ENCODE measurements at places on chromosomes 3 and 15.

- no peak for DNase-seq
Measured at GRCh38 chr3:136074546-136075170, 109.1 kb downstream of the PPP2R3A start.

DNA sequence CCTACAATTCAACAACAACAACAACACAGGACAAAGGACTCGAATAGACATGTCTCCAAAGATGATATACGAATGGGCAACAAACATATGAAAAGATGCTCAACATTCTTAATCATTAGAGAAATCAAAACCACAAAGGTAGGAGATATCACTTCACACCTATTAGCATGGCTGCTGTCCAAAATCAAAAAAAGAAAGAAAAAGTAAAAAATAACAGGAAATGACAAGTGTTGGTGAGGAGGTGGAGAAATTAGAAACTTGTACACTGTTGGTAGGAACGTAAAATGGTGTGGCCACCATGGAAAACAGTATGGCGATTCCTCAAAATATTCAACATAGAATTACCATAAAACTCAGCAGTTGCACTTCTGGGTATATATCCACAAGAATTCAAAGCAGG lies 312.3 kb upstream of the STT3B start:
- no peak for DNase-seq

GRCh38 chr3:133943031-133943535 lies 47.4 kb upstream of the RAB6B start:
- DNase-seq, result no peak

DNA sequence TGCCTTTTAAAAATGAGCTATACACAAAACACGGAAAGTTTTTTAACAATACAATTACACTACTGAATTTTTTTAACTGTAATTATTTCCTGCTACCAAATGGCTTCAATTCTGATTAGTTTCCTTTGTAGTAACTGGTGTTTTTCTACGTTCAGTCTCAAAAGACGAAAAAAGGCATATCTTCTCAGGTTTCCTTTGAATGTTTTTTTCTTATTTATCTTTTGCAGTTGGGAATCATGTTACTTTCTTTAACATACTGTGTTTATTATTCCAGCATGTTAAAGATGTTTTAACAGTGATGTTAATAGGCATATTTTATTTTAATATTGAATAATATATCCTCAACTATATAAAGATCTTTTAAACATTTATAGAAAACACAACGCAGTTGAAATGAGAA lies 1055.5 kb downstream of the ROBO1 start:
- DNase-seq, result no peak

DNA sequence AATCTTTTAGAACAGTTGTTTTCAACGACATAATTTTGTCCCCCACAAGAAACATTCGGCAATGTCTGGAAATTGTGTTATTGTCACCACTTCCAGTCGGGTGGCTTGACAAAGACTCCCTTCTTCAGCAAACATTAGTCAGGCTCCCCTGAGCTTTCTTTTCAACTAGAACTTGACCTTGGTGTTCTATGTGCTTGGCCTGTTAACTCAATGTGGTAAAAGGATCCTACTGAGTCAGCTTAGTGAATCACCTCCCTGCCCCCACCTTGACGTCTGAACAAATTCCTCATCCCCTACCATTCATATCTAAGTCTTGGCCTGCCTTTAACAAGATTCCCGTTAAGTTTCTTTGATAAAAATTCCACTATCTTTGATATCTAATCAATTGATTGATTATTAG lies 465.0 kb upstream of the ROBO1 start:
- DNase-seq, result no peak

- DNase-seq, result no peak
Measured at GRCh38 chr3:47852604-47853602, 50.0 kb downstream of the DHX30 start.

GRCh38 chr3:150069633-150070032 lies 98.9 kb upstream of the PFN2 start:
- no peak for DNase-seq

- DNase-seq, result no peak
Measured at GRCh38 chr3:16362770-16363169, 97.8 kb downstream of the OXNAD1 start.

DNA sequence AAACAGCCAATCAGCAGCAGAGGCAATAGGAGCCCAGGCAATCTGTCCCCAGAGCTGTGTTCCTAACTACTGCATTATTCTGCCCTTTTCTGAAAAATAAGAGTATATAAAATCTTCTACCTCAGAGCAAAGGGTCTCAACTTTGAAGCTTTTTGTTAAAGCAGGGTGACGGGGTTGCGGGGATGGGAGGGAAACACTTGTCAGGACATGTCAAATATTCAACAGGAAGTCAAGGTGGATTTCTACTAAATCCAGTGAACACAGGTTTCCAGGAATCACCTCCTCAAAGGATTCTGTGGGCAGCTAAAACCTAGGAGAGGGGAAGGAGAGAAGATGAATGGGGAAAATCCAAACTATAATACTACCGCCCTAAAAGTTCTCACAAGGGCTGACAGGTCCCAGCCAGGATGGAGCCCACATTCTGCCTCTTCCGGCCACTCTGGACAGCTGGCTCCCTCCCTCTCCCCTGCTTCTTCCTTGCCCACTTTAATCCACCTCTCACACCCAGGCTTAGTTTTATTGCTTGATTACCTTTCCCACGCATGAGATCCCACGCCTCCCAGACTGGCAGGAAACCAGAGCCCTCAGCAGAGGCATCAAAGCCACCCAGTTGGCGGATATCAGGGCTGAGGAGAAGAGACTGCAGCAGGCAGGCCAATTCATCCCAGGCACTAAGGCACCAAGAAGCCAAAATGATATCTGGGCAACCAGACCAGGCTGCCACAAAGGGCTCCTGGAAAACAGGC lies 77.2 kb downstream of the OSBPL10 start:
- peak; percentile 63 for DNase-seq

- no peak for DNase-seq
Measured at GRCh38 chr3:100125161-100125938, 11.0 kb upstream of the FILIP1L start.

- no peak for DNase-seq
Measured at GRCh38 chr3:6155650-6156338, 705.1 kb upstream of the GRM7 start.

- no peak for DNase-seq
Measured at GRCh38 chr3:111051354-111051753, 20.3 kb upstream of the NECTIN3 start.

GRCh38 chr15:60949039-60949977 lies 279.8 kb downstream of the RORA start:
- DNase-seq, result no peak

GRCh38 chr15:78429477-78429876 lies 8.5 kb upstream of the IREB2 start:
- no peak for DNase-seq

- no peak for DNase-seq
Measured at GRCh38 chr3:170511371-170511770, 74.5 kb downstream of the SLC7A14 start.

GRCh38 chr3:31004025-31004678 lies 109.7 kb upstream of the GADL1 start:
- no peak for DNase-seq

GRCh38 chr3:14652-15051 lies 181.9 kb upstream of the CHL1 start:
- DNase-seq, result no peak

GRCh38 chr3:175659670-175660350 lies 800.7 kb downstream of the NAALADL2 start:
- no peak for DNase-seq

DNA sequence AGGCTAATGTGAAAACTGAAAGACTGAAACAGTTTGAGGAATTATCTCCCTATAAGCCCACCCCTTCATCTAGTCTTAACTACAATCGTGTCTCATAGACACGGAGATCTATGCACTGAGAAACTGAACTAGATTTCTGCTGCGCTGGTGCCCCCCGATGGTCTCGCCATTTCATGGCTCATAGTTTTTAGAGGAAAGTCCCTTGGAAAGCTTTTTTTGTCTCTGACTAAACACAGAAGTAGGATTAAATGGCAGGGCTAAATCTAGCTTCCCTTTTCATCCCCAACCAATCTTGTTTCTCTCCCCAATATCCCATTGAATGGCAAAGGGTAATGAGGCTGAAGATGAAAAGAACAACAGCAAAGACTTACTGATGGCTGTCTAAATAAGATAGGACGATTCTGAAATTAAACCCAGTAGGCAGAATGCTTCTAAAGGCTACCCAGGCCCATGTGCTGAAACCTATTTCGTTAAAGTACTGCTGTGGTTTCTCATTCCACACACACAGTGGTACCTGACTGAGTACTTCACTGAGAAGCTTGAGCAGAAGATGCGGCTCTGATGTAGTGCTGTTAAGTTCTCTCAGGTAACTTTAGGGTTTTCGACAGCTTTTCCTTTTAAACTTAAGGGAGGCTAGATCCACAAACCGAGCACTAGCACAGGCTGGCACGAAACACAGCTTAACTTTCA lies 142.7 kb downstream of the GADL1 start:
- DNase-seq, result peak; percentile 83

- peak; percentile 74 for DNase-seq
Measured at GRCh38 chr3:172520301-172520831, 2.9 kb downstream of the TNFSF10 start.

DNA sequence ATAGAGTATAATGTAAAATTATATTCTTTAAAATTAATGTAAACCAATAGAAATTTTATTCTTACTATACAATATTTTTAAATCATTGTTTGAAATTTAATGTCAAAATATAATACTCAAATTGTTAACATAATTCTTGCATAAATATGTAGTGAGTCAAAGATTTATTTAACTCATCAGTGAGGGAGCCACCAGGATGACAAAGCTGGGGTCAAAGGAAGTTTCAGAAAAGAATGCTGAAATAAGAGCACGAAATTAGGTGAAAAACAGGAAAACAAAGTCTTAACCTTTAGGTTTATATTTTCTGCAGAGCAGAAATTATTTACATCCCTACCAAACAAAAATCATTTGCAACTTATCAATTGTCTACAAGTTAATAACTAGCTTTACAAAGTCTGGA lies 74.1 kb downstream of the DIPK2A start:
- DNase-seq, result no peak

GRCh38 chr3:14307656-14308302 lies 94.6 kb upstream of the SLC6A6 start:
- DNase-seq, result no peak

DNA sequence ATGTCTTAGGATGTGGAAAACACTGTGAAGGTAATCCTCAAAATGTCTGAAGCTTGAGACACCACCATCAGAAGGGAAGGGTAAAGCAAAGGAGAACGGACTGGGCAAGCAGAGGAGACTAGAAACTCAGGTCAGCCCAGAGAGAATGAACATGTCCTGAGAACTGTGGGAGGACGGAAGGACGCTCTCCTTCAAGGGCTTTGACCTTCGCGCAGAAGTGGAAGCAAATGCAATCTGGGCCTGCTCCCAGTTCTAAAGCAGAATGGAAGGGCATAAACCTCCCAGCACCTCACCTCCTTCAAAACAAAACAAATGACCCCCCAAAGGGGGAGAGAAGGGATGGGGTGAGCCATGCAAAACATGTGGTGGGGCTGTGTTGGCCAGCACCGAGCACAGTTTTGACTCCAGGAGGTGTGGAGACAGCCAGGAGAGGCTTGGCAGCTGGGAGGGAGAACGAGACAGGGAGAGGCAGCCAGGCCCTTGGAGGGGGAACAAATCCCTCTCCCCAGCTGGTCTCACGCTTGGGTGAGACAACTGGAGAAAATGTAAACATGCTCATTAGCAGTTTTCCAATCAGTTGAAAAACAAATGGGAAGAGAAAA lies 222.4 kb upstream of the WNT5A start:
- DNase-seq, result no peak

DNA sequence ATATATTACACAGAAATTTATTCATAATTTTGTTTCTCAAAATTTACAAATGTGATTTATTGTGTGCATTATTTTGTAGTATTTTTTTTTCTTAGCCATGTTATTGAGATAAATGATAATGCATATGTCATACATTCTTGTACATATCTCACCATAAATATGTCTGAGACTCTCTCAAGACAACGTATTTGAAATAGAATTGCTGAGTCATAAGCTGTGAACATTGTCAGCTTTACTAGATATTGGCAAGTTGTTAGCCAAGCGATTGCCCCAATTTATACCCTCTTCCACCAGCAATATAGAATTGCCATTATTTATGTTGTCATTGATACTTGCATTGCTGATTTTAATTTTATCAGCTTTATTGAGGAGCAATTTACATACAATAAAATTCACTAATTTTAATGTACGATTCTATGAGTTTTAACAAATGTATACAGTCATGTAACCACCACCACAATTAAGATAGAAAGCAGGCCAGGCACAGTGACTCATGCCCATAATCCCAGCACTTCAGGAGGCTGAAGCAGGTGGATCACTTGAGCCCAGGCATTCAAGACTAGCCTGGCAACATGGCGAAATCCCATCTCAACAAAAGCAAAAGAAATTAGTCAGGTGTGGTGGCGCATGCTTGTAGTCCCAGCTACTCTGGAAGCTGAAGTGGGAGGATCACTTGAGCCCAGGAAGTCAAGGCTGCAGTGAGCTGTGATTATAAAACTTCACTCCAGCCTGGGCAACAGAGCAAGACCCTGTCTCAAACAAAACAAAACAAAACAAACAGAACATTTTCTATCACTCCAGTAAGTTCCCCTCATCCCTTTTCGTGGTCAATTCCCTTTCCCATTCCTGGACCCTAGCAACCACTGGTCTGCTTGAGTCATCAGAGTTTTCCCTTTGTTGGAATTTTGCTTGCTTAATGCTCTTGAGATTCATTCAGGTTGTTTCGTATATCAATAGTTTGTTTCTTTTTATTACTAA lies 373.1 kb downstream of the MFSD1 start:
- no peak for DNase-seq

DNA sequence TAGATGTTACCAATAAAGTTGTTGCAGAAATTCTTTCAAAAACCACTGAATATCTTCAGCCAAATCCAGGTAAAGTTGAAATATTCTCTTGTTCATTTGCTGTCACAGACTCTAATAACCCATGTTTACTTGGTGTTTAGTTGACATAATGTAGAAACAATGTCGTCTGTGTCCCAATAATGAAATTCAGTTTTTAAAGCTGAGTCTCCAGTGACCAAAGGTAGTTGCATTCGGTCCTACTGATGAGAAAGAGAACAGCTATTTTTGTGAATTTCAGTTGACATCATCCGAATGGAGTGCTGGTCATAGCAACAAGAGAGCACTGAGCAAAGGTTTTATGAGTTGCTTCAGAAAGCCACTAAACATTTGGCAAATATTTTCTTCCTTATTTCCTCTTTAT lies 88.8 kb upstream of the ADAMTSL3 start:
- DNase-seq, result no peak

DNA sequence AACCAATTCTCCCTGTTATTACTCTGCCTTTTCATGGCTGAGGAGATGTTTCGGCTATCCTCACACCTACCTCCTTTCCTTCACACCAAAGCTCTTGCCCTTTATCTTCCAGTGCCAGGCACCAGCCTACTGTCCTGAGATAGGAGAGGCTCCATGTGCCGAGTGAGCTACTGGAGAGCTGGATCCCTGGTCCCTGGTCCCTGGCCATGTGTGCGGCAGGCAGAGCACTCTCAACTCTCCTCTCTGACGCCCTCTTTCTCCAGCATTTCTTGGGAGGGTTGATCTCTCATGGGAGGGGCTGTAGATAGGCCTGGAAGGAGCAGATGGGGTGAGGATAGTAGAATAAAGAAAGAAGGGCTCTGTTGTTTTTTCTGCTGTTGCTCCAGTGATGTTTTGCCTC lies 277.1 kb upstream of the UMPS start:
- DNase-seq, result no peak

- no peak for DNase-seq
Measured at GRCh38 chr15:59301527-59301926, 71.1 kb downstream of the MYO1E start.

- DNase-seq, result no peak
Measured at GRCh38 chr3:51585197-51585596, 46.7 kb downstream of the RAD54L2 start.

Measured in activated CD4-positive, alpha-beta T cell treated with anti-CD3 and anti-CD28 coated beads, Interleukin-2, amount 10 ng/mL, durations not matched to agents 24 days and 14 days (primary cell).